ENCODE measurements at places on chromosomes 4 and X.

GRCh38 chrX:17869580-17869979 lies 8.5 kb upstream of the RAI2 start:
- DNase-seq, result no peak

- no peak for DNase-seq
Observed at GRCh38 chr4:146742416-146742815, 103.7 kb downstream of the POU4F2 start.

GRCh38 chr4:109266236-109266635 lies 36.2 kb downstream of the COL25A1 start:
- DNase-seq, result no peak

DNA sequence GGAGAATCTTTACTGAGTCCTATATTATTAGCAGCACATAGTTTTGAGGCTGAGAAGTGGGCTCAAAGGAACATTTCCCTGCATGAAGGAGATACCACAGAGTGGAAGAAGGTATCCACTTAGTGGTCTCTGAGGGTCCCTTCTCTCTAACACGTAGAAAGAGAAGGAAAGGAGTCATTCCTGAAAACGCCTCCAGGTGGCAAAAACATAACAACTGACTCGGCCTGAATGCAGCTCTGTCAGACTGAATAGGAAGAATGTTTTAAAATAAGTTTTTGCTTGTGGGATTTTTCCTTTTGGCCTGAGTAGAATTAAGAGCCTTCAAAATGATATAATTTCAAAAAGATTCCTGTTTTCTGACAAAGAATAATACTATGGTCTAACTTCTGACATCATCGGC lies 23.3 kb downstream of the RPGR start:
- no peak for DNase-seq

- DNase-seq, result no peak
Observed at GRCh38 chr4:154084864-154085263, 296.0 kb upstream of the SFRP2 start.

DNA sequence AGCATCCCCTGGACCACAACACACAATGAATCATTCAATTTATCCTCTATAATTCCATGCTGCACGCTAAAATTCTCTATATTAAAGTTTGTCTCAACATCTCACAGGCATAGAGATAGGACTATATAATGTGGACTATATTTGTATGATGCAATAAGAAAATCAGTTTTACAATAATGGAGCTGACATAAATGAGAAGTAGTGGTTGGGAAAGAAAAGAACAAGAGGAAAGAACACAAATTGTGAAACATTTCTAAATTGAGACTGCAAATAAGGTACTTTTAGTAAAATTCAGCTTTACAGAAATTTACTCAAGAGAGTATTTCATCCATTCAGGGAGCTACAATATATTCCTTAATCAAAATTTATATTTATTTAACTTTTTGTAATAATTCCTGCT lies 120.4 kb downstream of the ARAP2 start:
- no peak for DNase-seq

GRCh38 chrX:72141372-72142004 lies 9.8 kb upstream of the RTL5 start:
- no peak for DNase-seq

DNA sequence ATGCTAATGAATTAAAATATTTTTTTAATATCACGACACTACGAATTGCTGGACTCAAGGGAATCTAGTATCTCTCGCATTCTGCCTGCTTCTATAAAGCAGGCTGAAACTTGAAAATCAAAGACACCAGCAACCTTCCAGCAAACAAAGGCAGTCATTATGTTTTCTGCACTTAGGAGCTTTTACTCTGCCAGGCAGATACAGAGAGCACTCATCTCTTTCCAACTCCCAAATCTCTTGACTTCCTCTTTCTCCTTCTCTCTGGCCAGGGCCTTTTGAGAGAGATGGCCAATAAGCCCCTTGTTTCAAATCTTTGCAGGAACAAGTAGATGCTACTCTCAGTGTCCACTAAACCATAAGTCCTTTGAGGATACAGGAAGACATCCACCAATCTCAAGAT lies 95.2 kb upstream of the KLF3 start:
- no peak for DNase-seq

DNA sequence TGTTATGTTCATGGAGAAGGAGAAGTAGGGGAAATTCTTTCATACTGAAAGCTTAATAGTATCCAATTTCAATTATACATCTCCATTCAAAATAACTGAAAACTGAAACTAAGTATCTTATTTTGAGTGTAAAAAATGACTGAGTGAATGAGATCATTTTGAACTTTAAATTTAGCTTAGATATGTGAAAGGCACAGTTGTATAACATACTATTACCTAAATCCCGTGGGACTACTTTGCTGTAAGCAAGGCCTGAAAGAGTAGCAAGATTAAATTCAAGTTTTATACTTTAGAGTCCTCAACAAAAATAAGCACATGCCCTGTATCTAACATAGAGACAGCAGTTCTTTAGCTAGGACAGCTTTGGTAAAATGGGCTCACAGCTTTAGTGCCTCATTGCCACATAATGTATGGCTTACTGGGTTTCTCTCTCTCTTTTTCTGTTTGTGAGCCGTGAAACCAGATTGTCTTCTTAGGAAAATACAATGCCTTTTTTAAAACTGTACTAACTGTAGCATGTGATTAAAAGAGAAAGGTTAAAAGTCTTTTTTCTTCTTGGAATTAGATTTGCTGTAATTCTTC lies 43.2 kb downstream of the GSTCD start:
- no peak for DNase-seq

DNA sequence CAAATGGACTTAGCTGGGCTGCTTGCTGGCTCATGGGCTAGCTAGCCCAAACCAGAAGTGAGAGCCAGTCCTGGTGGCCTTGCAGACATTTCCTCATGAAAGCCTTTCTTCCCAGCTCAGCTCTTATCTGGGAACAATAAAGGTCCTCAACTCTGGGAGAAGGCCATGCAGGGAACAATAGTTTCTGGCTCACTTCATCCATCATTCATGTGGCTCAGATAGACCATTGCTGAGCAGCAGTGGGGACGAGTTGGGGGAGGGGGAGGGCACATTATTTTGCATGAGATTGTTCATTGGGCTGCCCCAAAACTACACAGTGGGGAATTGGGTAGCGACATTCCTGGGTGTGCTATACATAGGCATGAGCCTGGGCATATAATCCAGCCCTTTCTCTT lies 47.6 kb downstream of the NHSL2 start:
- no peak for DNase-seq

GRCh38 chrX:106716463-106716862 lies 10.0 kb upstream of the RNF128 start:
- no peak for DNase-seq

GRCh38 chr4:159104694-159105414 lies 2.0 kb downstream of the RAPGEF2 start:
- DNase-seq, result no peak

DNA sequence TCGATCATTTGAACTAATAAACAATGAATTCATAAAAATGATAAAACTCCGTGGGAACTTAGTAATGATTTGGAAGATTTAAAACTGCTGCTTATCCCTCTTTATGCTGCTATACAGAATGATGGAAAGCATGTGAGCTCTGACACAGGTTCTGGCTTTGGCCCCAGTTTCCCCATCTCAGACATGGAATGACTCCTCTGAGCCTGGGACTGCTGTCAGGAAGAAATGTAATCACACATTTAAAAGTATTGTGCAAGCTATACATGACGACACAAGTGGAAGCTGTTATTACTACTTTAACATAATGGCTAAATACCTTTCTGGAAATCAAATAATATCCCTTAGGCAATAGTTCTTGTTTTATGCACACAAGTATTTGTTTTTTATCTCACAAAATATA lies 161.7 kb downstream of the DCHS2 start:
- no peak for DNase-seq

GRCh38 chrX:149124526-149125108 lies 380.5 kb downstream of the IDS start:
- DNase-seq, result no peak

DNA sequence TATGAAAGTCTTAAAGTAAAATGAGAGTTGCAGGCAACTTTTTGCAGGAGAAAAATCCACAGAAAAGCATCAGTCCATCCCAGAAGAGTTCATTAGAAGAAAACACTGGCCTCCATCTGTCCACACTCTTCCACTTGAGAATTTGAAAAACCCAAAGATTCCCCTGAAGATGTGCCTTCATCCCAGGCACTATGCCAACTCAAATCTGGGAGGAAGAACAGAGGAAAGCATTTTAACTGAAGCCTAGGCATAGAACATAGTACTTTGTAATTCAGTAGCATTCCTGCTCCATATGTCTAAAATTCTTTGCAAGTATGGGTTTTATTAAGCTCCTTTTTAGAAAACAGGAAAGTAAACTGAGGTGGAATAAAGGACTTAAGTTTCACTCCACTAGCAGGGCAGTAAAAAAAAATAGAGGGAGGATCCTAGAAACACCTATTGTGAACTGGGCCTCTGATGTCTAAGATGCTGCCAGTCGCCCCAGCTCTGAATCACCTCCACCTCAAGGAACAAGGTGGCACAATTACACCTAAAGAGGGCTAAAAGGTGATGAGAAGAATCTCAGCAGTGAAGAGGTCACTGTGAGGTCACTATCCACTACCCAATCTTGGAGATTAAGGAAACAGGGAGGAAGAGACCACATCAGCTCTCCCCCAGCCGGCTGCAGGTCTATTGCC lies 141.9 kb upstream of the FAM241A start:
- DNase-seq, result no peak

- no peak for DNase-seq
Observed at GRCh38 chr4:173317004-173317403, 17.2 kb downstream of the HMGB2 start.

DNA sequence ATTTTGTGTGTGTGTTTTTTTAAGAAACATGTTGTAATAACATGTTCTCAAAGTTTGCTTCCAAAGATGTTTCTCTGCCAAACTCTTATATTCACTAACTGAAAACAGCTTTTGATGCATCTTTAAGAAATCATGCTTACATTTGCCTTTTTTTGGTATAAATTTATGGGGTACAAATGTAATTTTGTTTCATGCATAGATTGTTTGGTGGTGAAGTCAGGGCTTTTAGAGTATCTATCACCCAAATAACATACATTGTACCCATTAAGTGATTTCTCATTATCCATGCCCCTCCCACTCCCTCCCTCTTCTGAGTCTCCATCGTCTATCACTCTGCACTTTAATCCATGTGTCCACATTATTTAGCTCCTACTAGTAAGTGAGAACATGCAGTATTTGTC lies 30.8 kb downstream of the SPINK2 start:
- no peak for DNase-seq

DNA sequence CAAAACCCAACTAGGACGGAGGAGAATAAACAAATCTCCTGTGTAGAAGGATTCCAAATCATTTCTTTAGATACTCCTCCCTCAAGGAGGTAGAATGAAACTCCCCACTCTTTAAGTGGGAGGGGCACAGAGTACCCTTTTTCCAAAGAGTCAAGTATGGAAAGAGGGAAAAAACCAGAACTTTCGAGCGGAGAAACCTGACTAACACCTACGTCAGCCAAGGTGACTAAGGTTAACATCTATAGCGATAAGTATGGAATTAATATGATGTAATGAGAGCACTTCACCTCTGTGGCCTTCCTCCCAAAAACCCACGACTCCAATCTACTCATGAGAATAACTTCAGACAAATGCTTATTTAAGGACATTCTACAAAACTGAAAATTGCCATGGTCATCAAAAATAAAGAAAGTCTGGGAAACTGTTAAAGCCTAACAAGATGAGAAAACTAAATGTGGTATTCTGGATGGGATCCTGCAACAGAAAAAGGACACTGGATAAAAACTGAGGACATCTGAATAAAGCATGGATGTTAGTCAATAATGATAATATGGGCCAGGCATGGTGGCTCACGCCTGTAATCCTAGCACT lies 157.0 kb upstream of the MAP3K15 start:
- DNase-seq, result no peak

GRCh38 chr4:119536572-119537528 lies 91.8 kb downstream of the PDE5A start:
- no peak for DNase-seq

- no peak for DNase-seq
Observed at GRCh38 chrX:15158736-15159406, 111.0 kb downstream of the ASB9 start.

- DNase-seq, result no peak
Observed at GRCh38 chr4:16457944-16458343, 231.7 kb upstream of the TAPT1 start.

- no peak for DNase-seq
Observed at GRCh38 chr4:19832411-19832810, 419.3 kb upstream of the SLIT2 start.

DNA sequence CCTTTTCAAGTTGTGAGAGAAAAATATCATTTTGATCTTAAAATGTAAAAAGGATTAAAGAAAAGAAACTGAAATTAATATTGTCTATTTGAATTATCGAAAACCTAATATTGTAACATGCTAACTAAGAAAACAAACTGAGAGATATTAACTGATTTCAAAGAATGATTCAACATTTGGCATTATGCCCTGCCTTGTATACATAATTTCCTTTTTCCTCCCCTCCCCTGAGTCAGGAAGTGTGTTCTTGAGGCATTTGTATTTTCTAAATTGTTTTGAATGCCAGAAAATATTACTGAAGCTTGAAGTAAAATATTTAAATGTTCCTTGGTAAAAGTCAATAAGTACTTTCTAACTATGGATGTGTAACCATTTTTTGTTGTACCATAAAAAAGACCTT lies 49.4 kb downstream of the RPS6KA3 start:
- no peak for DNase-seq

GRCh38 chr4:41611881-41612871 lies 74.2 kb downstream of the LIMCH1 start:
- no peak for DNase-seq

DNA sequence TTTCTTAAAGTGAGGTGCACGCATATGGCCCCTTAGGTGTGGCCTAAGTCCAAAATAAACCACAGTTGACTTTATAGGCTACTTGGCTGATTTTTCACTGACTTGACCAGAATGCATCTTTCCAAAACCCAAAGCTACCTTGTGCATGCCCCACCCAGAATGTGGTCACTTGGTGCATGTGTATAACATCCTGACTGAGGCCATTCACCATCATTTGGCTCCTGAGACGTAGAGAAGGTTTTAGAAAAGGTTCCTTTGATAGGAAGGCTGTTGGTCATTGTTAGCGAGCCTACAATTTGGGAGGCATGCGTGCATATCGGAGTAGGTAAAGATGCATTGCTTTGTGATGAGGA lies 84.6 kb downstream of the PLAC1 start:
- no peak for DNase-seq

GRCh38 chr4:152960082-152960481 lies 24.0 kb downstream of the FHDC1 start:
- DNase-seq, result no peak

- no peak for DNase-seq
Observed at GRCh38 chr4:6987588-6987961, 55.6 kb upstream of the TADA2B start.

GRCh38 chrX:134849390-134849789 lies 141.4 kb upstream of the SMIM10 start:
- DNase-seq, result no peak

Data from T follicular helper cell (primary cell).